ENCODE measurements at places on chromosomes 5 and 9.

- no peak for DNase-seq
- H3K36me3 ChIP-seq = no peaks in the 10 kb centered on the region
- no peak overlapping the region for H3K27ac ChIP-seq
- H3K4me3 ChIP-seq = no peak overlapping the region
These were observed 101.7 kb upstream of the LHFPL2 start for GRCh38 chr5:78750281-78750680.

- no peaks in the 10 kb centered on the region for H3K4me1 ChIP-seq
- DNase-seq = no peak
- H3K4me3 ChIP-seq = no peak overlapping the region
These were observed 253.8 kb upstream of the POU5F2 start for GRCh38 chr5:93995126-93995621.

DNA sequence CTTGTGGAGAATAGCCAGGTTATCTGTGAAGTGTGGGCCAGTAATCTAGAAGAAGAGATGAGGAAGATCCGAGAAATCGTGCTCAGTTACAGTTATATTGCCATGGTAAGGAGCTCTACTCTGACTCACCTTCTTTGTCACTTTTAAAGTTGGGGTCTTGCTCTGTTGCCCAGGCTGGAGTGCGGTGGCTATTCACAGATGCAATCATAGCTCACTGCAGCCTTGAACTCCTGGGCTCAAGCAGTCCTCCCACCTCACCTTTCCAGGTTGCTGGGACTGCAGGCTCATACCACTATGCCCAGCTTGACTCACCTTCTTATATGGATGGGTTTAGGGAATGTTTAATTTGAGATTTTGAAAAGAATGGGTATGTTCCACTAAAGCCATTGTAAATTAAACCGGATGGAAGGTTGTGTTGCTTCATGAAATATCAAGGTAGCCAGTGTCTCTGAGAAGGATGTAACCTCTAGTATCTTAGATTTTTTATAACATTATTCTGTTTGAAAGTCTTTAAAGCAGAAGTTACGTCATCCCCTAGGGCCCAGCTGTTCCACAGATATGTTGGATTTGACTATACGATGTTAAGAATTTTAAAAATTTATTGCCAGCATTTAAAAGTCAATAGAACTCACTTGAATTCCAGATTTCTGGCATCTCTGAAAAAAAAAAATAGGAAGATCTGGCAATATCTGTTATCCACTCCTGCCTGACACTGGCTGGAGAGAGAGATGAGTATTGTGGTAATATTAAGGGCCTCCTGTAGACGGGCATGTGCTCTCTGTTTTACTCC is 5.1 kb downstream of the CNOT8 start:
- H3K27me3 ChIP-seq = no peaks in the 10 kb centered on the region
- no peak overlapping the region for H3K4me3 ChIP-seq
- peaks cover 69% of the 10 kb centered on the region for H3K36me3 ChIP-seq

DNA sequence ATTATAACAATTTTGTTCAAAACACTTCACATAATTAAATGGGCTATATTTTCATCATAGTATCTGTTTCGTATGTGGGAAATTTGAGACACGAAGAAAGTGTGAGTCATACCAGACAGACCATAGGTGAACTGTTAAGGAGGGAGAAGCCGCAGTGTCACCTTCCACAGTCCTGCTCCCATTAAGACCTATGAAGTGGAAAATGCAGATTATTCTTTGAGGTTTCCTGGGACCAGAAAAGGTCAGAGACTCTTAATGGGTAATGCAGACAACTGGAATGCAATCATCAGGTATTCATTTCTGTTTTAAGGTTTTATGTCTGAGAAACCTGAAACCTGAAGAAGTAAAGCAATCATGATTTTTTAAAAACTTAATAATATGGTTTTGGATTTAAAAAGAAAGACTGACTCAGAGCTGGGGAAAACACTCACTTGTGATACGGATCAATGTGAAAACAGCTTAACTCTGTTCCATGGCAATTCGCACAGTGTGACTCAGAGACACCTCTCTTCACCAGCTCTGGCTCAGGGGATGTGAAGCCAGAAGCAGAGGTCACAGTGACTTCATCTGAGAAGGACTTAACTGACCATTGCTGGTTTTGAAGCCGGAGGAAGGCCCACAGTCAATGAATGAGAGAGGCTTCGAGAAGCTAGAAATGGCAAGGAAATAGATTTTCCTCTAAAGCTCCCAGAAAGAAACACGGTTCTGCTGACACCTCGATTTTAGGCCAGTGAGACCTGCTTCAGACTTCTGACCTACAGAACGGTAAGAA is 17.2 kb upstream of the GCNT1 start:
- no peaks in the 10 kb centered on the region for H3K36me3 ChIP-seq
- no peak overlapping the region for H3K4me3 ChIP-seq
- peaks cover 16% of the 10 kb centered on the region for H3K4me1 ChIP-seq
- no peak overlapping the region for H3K27ac ChIP-seq
- no peak for DNase-seq

GRCh38 chr5:159681661-159682060 is 234.6 kb upstream of the ADRA1B start:
- no peak for DNase-seq
- no peak overlapping the region for H3K27ac ChIP-seq
- H3K27me3 ChIP-seq = no peaks in the 10 kb centered on the region
- H3K4me3 ChIP-seq = no peak overlapping the region
- H3K36me3 ChIP-seq = no peaks in the 10 kb centered on the region

DNA sequence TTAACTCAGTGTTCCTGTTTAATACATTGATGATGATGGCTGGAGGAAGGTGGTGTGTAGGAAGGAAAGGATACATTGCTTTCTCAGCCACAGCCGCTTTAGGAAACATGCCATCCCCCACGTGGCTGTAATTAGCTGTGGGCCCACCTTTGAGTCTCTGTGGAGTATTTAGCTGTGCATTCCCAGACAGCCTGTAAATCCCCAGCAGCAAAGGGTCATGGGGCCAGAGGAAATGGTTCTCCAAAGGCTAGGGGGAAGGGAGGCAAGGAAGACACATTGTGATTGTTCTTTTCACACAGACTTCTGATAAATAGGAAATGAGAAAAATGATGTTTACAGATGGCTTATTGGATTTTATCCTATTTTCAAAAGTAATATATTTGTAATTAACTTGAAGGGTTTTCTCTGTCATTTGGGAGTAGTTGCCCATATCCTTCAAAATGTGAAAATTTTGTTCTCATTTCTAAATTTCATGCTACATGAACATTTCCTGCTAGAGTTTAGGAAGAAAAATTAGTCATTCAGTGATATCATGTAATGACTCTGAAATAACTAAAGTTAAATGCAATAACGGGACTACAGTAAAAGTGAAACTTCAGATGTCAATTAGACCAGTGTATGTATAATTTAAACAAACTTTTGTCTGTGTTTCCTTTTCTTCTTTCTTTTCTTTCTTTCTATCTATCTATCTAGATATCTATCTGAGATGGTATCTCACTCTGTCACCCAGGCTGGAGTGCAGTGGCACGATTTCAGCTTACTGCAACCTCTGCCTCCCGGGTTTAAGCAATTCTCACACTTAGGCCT is 24.3 kb upstream of the F2R start:
- no peak for DNase-seq
- peak overlapping the region; percentile 13 for H3K27ac ChIP-seq
- no peaks in the 10 kb centered on the region for H3K4me1 ChIP-seq
- H3K36me3 ChIP-seq = no peaks in the 10 kb centered on the region
- H3K27me3 ChIP-seq = no peaks in the 10 kb centered on the region

DNA sequence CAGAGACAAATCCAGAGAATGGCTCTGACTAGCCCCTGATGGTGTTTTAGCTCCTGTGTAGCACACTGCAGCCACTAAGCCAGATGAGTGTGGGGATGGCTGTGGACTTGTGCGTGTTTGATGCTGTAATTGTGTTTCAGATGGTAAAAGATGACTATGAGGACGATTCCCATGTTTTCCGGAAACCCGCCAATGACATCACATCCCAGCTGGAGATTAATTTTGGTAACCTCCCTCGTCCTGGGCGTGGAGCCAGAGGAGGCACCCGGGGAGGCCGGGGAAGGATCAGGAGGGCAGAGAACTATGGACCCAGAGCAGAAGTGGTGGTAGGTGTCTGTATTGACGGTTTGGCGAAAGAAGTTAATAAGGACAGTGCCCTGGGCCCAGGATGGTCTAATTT is 38.0 kb downstream of the HABP4 start:
- no peak overlapping the region for H3K4me3 ChIP-seq
- H3K27me3 ChIP-seq = no peaks in the 10 kb centered on the region
- no peak for DNase-seq
- H3K36me3 ChIP-seq = no peaks in the 10 kb centered on the region
- H3K27ac ChIP-seq = peak overlapping the region; percentile 38
- no peaks in the 10 kb centered on the region for H3K4me1 ChIP-seq

DNA sequence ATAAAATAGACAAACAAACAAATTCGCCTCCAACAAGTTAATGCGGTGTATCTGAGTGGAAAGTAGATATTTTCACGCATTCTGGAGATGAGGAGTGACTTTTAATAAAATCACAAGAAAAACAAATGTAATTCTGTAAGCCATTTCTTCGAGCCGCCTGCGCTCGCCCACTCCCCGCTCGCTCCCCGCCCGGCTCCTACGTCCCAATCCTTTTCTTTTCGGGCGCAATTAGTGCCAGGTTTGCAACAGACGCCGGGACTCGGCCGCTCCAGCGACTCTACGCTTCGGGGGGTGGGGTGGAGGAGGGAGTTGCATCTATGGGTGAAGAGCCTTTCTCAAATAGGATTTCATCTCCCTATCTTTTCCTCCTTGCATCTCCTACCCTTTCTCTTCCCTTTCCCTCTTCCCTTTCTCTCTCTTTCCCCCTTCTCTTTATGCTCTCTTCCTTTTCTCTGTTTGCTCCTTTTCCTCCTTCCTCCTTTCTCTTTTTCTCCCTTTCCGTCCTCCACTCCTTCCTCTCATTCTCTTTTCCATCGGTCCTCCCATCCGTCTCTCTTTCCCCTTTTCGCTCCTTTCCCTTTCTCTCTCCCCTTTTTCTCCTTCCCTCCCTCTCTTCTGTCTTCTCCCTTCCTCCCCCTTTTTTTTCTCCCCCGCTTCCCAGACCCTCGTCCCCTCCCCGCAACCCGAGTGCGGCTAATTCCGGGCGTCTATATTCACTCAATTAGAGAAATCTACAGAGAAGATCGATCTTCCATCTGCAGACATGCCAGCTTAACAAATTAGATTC is 6.1 kb upstream of the OTP start:
- H3K27ac ChIP-seq = no peak overlapping the region
- no peak for DNase-seq
- H3K36me3 ChIP-seq = no peaks in the 10 kb centered on the region
- H3K4me1 ChIP-seq = peaks cover 11% of the 10 kb centered on the region
- peaks cover 54% of the 10 kb centered on the region for H3K27me3 ChIP-seq
- H3K4me3 ChIP-seq = peak overlapping the region; percentile 29

DNA sequence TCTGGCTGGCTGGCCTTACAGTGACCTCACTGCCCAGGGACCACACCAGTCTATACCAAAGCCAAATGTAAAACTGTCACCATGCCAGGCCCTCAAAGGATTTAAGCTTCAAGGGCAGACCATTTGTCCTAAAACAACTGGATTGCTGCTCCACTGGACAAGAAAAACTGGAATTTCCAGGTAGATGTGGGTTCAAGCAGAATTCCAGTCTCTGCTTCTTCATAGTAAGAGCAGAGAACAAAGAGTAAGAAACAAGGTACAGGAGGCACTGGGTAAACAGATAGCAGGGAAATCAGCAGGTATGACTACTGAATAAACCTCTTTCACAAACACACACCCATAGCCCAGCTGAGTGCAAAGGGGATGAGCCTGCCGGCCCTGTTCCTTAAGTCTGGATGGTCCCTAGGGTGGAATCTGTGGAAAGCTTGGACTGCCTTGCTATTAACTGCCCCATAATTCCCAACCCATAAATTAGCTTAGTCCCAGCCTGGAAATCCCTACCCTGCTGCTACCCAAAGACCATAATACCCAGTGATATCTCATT is 5.5 kb downstream of the B4GALT1 start:
- peaks cover 81% of the 10 kb centered on the region for H3K4me1 ChIP-seq
- no peaks in the 10 kb centered on the region for H3K36me3 ChIP-seq
- H3K4me3 ChIP-seq = peak overlapping the region; percentile 87
- H3K27ac ChIP-seq = peak overlapping the region; percentile 98
- no peaks in the 10 kb centered on the region for H3K27me3 ChIP-seq

GRCh38 chr5:50749181-50749580 is 82.7 kb downstream of the PARP8 start:
- peaks cover 32% of the 10 kb centered on the region for H3K4me1 ChIP-seq
- H3K27me3 ChIP-seq = no peaks in the 10 kb centered on the region
- H3K4me3 ChIP-seq = no peak overlapping the region
- DNase-seq = no peak
- no peaks in the 10 kb centered on the region for H3K36me3 ChIP-seq

- no peak for DNase-seq
- no peaks in the 10 kb centered on the region for H3K27me3 ChIP-seq
- no peak overlapping the region for H3K4me3 ChIP-seq
- no peaks in the 10 kb centered on the region for H3K4me1 ChIP-seq
- no peaks in the 10 kb centered on the region for H3K36me3 ChIP-seq
These were observed 25.4 kb upstream of the SUB1 start for GRCh38 chr5:32559921-32560320.

- H3K4me3 ChIP-seq = peak overlapping the region; percentile 57
- H3K27me3 ChIP-seq = no peaks in the 10 kb centered on the region
- DNase-seq = no peak
- H3K27ac ChIP-seq = no peak overlapping the region
These were observed 1.0 kb upstream of the NIM1K start for GRCh38 chr5:43190755-43191603.

DNA sequence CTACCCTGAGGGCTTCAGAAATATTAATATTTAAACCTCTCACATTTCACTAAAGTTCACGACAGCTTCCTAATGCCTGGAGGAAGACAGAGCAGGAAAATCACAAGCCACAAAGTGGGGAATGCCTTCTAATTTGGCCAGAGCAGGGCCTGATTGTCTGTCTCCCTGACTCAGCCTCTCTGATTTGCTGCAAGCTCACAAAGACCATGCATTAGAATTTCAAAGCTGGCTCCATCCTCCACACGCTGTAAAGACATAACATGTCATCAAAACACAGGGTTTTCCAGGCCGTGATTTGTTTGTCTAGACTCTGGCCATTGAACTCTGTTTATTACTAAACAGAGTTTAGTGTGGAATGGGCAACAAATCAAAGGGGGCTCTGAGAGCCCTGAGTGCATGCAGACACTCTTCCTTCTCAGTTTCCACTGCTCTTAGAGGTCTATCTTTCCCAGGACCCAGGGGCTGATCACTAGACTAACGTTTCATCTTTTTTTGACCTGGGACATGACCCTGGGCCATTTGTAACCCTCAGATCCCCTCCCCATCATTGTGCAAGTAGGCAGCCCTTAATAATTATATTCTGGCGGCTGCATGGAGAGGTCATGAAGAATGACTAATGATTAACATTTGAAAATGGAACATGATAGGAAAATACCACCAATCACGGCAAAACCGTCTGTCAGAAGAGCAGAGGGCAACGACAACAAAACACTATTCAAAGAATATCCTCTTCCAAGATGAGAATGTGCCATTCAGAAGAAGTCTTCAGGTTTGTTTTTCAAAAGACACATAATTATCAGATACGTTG is 140.2 kb downstream of the ENC1 start:
- H3K4me3 ChIP-seq = no peak overlapping the region
- no peaks in the 10 kb centered on the region for H3K4me1 ChIP-seq
- no peak overlapping the region for H3K27ac ChIP-seq
- H3K27me3 ChIP-seq = no peaks in the 10 kb centered on the region
- DNase-seq = no peak
- H3K36me3 ChIP-seq = no peaks in the 10 kb centered on the region
